H7 (cell line): ENCODE measurements at places on chromosomes 1 and 21.

DNA sequence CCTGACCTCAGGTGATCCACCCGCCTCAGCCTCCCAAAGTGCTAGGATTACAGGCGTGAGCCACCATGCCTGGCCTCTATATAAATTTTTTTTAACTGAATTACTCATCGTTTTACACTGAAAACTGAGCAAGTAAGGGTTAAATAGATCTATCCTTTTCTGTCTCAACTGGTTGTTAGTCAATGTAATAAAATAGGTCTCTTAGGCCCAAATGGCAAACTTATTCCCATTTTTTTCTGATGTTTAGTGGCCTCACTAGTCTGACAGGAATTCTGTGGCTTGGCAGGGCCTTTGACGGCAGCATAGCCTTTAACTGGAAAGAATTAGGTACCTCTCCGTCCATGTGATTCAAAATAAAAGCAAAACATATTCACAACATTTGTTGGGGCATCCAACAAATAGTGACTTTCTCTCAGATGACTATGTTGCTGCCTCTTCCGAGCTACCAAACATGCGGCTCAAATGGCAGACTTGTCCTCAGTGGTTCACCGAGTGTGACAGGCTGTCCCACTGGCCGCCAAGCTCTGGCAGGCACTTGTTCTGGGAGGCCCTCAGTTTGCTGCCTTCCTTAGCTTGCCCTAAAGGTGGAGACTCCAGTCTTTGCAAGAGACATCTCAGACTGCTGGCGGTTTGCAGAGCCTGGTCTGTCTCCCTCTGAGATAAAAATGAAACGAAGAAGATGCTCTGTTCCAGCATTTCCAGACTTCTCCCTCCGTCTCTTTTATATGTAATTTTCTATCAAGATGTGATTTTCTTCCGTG is 17.4 kb downstream of the ATP1A4 start:
- DNase-seq = peak; percentile 57

DNA sequence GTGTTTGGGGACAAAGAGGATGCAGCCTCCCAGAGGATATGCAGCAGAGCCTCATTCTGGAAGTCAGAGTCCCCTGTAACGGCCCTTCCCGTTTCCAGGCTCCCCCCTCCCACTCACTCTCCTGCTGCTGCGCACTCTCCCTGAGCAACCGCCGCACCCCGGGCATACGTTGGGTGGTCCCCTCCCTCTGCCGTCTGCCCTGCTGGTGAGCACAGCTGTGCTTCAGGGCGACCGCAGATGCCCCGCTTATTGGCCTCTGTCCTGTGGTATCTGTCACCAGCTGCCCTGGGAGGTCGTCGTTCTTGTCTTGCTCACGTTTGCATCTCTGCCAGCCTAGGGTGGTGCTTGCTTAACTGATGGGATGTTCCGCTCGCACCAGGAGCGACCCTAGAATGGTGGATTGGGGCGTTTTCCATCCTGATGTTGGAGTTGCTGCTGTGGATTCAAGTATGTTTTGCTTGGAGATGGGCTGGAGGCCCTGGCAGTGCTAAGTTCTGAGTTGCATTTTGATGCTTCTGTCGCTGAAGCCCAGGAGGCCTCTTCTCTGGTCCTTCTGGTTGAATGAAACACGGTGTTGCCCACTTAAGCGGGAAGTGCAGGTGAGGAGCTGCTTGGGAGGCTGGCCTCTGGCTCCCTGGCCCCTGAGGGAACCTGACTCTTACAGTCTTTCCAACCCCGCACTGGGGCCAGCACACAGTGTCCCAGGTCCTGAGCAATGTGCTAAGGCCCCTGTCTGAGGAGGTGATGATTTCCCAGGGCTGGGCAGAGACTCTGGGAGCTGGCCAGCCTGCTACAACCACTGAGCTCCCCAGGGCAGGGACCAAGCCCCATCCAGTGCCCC is 3.2 kb downstream of the TMEM201 start:
- peak; percentile 56 for DNase-seq

DNA sequence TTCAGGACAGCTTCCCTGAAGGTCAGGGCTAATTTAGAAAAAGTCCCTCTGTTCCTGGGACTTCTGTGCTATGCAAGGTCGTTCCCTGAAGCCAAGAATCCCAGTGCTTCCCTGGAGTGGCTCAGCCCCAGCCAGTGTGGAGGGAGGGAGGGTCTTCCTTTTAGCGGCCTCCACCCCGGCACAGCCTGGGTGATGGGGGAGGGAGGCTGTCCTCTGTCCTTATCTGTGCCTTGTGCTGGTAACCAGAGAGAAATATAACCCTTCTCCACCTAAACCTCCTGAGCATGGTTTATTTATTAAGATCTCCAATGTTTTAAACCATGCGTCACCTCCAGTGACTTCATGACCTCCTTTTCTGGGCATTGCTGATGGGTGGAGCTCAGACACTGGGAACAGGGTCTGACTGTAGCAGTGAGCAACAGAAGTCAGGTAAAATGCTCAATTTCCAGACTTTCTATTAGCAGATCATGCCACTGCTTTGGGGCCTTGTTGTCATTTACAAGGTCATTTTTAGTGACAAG is 157.1 kb downstream of the DSCAM start:
- no peak for DNase-seq

GRCh38 chr1:28548318-28548717 is 4.6 kb upstream of the TRNAU1AP start:
- DNase-seq = no peak

DNA sequence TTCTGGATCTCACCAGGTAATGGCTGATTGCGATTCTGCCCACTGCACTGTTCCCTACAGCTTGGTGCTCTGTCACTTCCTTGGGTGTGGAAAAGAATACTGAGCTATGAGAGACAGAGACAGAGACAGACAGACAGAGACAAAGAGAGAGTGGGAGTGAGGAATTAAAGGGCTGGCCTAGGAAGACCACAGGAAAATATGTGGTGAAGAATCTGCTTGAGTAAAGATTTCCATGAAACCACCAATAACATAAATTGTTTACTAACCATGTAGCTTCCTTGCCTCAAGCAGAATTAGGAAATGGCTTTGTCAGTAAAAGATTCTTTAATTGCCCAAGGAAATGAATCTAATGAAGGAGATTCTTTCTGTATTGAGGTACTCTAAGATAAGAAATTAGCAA is 54.4 kb downstream of the MPZL1 start:
- DNase-seq = no peak

- peak; percentile 64 for DNase-seq
Measured at GRCh38 chr1:16984717-16985116, 4.3 kb upstream of the MFAP2 start.

- no peak for DNase-seq
Measured at GRCh38 chr1:246181241-246181640, 325.8 kb downstream of the SMYD3 start.

GRCh38 chr1:112673592-112674439 is 643 bp upstream of the MOV10 start:
- DNase-seq = no peak

DNA sequence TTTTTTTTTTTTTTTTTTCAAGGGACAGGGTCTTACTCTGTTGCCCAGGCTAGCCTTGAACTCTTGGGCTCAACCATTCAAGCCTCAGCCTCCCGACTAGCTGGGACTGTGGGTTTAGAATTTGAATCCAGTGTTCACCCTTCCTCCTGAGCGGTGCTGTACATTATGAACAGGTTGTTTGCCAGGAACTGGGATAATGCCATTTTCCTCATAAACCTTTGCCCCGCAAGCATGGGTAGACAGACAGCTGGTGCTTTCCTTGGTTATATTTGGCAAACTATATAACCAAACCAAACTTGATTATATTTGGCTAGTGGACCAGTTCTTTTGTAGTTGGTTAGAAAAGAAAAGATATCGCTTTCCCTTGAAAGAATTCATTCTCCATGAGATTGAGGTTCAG is 54.9 kb downstream of the GALNT2 start:
- DNase-seq = no peak

DNA sequence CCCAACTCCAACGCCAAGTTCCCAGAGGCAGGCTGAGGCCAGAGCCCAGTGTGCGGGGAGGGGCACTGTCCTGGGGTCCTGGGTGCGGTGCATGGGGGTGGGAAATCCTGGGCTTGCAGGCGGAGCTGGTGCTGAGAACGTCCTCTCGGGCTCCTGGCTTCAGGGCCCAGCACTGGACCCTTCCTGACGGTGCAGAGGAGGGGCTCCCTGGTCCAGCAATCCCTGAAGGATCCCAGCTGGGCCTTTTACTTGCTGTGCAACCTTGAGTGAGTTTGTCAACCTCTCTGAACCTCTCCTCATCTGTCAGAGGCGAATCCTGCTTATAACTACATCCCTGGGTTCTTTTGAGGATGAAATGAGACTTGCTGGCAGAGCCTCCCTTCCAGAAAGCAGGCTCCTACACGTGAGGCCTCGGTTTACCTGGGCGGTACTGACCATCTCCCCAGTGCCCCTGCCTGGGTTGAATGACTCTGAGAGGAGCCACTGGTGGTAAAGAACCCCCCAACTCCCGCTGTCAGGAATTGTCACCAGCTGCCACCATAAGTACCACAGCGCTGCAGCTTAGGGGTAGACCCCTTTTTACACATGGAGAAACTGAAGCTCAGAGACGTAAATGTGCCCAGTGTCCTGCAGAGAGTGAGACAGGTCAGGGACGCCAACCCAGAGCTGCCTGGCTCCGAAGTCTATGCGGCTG is 77.3 kb downstream of the DHRS3 start:
- no peak for DNase-seq

DNA sequence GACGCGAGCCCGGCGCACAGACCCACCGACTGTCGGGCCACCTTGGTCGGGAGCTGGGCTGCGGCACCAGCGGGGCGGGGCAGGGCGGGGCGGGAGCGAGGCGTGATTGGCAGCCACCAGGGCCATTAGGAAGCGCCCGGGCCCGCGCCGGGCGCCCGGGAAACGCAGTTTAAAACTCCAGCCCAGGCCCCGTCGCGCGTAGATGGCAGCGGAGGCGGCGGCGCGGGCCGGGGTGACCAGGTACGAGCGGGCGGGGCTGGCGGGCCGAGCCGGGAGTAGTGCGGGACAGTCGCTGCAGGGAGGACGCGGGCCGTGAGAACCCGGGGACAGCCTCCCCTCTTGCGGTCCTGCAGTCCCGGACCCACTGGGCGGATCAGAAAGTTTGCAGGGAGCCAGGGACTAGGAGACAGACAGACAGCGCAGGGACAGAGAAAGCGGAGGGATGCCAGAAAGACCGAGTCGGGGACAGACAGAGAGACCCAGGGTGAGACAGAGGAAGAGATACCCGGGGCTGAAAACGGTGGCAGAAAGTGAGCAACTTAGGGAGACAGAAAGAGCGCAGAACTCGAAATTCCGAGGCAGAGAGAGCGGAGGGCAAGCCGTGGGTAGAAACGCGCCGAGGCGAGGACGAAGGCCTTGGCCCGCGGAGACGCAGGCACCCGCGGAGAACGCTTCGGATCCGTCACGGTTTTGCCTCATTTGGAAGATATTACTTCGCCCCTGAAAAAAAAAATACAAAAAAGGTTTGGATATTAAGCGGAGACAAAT is at the start of gene DMBX1:
TSS of gene DMBX1 (plus strand) at position 199 of the 768 bp plus-strand sequence. CDS start 17,175 bp downstream, outside the sequence.
- peak; percentile 100 for DNase-seq

DNA sequence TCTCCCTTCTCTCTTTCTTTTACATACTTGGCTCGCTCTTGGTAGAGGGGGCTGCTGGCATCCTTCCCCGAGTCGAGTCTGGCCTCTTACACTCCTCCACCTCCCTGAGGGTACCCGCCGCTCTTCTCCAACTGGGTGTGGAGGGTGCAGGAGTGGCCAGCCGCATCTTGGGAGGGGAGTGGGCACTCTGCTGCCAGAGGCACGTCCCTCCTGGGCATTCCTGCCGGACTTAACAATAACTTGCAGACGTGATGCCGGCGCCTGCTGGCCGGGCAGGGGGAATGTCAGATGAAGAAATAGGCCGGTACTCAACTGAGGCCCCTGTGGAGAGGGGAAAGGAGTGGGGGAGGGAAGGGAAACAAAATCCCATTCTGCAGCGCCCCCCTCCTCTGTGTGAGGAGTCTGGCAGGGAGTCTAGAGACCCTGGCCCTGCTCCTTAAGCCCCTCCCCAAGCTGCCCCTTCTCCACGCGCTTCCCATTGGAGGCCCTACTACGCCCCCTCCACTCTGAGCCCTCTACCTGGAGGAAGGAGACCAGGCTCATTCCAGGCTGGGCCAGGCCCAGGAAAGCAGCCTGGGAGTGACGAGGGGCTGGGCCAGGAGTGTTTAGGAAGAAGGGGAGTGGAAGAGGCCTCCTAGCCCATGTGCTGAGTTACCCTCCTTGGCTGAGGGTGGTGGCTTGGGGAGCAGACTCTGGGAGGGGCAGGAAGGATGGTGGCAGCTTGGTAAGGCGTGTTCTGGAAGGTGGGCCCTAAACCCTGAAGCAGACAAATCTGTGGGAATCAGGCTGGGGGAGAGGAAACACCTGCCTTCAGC is 1.8 kb downstream of the ATP2B4 start:
- peak; percentile 88 for DNase-seq

- DNase-seq = no peak
Measured at GRCh38 chr1:61192663-61193330, 110.4 kb downstream of the NFIA start.

DNA sequence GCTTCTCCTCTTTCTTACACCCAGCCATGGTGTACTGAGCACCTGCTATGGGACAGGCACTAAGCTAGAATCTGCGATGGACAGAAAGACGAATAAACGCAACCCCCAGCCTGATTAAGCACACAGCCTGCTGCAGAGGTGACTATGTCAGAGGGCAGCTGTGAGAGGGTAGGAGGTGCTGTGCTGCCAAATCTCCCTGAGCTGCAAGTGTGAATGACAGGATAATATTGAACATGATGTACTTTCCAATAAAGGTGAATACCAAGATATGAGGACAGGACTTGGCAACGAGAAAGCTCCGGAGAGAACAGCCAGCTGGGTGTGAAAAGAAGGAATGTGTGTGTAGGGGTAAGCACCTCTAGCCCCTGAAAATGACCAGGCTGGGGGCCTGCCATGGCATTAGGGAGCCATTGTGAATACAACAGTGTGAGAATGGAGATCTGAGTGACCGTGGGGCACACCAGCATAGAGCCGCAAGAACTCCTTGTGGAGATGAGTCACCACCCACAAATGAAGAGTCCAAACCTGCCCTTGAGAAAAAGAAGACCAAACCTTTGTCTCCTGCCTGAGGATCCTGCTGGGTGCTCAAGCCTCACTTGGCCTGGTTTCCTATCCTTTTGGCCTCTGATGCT is 83.0 kb upstream of the ATF3 start:
- no peak for DNase-seq

- no peak for DNase-seq
Measured at GRCh38 chr1:115791816-115792215, 23.3 kb upstream of the CASQ2 start.

DNA sequence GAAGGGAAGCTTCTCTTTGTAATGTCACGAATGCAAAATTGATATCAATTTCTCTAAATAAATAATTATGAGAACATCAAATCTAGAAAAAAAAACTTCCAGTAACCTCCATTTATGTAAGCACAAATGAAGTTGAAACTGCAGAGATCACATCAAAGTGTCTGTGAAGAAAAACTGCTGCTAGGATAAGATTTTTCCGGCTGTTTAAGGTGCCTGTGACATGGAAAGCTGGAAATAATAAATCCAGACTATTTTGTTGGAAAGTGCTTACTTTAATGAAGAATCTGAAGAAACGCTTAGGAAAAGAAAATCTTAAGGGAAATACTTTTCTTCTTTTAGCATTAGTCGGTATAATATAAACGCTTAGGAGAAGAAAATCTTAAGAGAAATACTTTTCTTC is 57.0 kb downstream of the CHRM3 start:
- DNase-seq = no peak

- no peak for DNase-seq
Measured at GRCh38 chr1:16406868-16407267, 30.4 kb downstream of the SPATA21 start.
